Activated CD4-positive, alpha-beta T cell treated with anti-CD3 and anti-CD28 coated beads for 24 hours (primary cell): ENCODE measurements at places on chromosomes 11 and 22.
A peak's percentile ranks its signal among the peaks of the same experiment; 100 is the strongest.

GRCh38 chr11:130278745-130279144 is 36.0 kb downstream of the ZBTB44 start:
- no peak for DNase-seq

GRCh38 chr11:12556155-12556554 is 118.1 kb upstream of the TEAD1 start:
- no peak for DNase-seq

GRCh38 chr22:20213833-20214708 is 54.0 kb downstream of the RTN4R start:
- no peak for DNase-seq

- no peak for DNase-seq
Observed at GRCh38 chr11:7220636-7221035, 31.1 kb upstream of the SYT9 start.

DNA sequence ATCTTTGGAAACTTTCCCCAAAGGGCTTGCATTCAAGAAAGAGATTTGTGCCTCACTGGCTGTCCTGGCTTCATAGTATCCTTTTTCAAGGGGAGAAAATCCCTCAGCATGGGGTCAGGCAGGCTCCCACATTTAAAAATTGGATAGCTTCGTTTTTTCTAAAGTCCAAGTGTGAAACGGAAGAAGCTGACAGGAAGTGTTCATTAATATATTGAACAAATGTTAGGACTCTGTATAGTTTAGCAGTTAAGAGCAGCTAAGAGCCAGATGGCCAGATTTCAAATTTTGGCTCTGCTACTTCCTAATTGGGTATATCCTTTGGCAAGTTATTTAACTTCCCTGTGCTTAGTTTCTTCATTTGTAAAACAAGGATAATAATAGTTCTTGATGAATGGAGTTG is 354.9 kb upstream of the FAT3 start:
- no peak for DNase-seq

DNA sequence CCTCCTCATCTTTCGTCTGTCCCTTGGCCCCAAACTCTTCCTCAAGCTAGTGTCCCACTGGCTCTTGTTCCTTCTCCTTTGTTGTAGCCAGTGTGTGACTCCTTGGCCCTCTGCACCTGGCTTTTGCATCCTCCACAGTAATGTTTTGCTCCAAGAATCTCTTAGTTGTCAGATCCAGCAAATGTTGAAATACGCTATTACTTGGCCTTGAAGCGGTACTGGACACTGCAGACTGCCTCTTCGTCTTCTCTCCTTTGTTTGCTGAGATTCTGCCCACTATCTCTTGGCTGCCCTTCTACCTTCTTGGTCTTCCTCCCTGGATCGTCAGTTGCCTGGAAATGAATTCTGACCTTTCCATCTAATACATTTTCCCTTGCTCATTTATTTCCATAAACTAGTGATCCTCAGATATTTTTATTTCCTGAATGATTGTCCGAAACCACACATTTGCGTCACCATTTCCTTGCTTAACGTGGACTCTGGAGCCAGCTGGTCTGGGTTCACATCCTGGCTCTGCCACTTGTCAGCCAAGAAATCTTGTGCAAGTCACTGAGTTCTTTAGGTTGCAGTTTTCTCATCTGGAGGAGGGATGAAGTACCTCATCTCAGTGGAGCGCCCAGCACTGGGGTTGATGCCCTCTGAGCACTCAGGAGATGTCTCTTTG is 113.6 kb downstream of the LDLRAD3 start:
- no peak for DNase-seq

DNA sequence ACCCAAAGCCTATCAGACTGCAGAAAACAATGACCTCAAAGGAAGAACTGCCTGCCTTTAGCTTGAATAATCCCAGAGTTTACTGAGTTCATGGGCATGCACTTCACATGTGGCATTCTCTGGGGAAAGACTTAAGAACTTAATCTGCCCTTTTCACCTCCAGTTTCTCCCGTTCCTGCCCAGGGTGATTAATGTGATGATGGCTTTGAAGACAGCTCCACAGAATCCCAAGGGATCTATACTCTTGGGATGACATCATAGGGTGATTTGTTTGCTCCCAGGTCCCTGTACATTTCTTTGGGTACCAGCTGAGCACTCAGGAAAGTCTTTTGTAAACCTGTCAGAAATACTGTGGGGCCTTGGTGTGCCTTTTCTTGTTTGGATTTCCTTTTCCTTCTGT is 14.0 kb downstream of the FJX1 start:
- DNase-seq = no peak

DNA sequence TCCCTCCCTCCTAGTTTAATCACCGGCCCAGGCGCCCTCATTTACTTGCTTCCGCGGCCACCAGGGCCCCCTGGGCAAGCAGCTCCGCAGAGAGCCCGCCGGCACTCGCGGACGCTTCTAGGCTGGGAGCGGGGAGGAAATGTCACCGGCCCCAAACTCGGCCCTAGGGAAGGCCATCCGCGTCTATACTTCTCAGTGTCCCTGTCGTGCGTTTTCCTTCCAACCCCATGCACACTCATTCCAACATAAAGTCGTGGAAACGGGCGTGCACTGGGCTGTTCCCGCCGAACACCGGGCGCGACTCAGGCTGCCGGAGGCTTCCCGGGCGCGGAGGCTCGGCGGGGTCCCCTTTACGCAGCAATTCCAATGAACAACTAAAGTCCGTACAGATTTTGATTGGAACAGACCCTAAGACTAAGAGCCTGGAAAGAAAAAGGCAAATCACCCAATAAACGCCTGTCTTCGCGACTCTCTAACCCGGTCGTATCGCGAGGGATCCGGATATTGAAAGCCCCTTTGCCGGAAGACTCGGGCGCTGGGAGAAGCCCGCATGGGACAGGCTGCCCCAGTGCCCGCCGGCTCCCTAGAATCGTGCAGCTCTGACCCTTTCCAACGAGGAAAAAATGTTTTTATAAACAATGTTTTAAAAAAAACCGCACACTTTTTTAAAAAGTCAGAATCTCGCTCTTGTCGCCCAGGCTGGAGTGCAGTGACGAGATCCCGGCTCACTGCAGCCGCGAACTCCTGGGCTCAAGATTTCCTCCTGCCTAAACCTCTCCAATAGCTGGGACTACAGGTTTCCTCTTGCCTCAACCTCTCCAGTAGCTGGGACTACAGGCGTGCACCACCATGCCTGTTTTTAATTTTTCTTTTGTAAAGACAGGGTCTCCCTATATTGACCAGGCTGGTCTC is 1.3 kb upstream of the BARX2 start:
- DNase-seq = no peak

- DNase-seq = no peak
Observed at GRCh38 chr11:112968941-112969713, 7.9 kb downstream of the NCAM1 start.

- DNase-seq = no peak
Observed at GRCh38 chr11:59195586-59195985, 17.1 kb downstream of the MPEG1 start.

DNA sequence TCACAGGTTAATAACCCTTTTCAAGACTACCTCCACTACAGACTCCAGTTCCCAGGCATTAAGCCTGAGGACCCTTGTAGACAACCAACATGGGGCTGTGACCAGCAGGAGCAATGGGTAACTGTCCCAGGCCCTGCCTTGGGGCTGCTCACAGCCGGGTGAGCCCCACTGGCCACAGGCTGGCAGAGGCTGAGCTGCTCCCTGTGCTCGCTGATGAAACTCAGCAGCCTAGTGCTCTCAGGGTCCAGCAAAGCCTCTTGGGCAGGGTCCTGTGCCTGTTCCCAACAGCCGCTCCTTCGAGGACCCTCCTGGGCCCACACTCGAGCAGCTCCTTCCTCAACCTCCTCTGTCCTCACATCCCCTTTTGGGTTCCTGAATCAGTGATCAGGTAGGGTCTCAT is 99.8 kb downstream of the VPREB1 start:
- no peak for DNase-seq

DNA sequence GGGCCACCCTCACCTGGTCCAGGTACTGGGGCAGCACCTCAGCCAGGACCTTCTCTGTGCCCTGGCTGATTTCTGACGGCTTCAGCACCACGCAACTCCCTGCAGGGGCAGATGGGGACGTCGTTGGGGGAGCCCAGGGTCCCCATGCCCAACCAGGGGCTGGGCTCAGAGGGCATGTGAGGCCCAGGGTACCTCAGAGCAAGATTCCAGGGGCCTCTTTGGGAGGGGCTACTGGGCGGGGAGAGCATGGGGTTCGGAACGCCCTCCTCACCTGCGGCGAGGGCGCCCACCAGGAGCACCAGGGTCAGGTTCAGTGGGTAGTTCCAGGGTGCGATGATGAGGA is 8.1 kb downstream of the ALDH3B2 start:
- no peak for DNase-seq

GRCh38 chr11:760236-760635 is 13.0 kb downstream of the TALDO1 start:
- no peak for DNase-seq

DNA sequence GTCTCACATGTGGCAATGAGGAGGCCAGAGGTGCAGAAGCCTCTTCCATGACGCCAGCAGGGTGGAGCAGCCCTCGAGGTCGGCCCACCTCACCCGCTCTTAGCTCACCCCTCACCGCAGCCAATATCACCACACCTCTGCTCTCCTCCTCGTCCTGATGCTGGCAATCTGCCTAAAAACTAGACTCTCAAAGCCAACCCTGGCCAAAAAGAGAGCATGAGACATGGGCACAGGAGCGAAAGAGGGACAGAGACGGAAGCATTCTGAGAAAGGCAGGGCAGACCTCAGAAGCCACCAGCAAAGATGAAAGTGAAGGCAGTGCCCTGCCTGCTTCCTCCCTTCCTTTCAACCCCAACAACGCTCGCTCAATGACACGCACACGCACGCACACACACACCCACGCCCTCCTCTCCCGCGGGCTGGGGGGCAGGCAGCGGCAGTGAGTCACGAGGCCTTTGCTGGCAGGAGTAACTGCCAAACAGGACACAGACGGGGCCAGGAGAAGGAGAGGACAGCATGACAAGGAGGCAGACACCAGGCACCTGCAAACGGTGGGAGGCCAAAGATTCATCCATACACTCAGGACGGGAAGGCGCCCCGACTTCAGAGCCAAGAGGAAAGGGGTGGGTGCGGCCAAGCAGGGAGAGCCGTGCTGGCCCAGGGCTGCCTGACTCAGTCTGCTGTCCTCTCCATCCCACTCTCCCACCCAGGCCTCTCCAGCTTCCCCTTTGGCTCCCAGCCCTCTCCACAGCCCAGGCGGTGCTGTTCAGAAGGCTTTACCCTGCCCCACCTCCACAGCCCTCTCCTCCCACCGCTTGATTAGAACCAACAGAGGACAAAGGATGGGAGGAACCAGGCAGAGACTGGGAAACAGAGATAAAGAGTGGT is 11.4 kb downstream of the IGSF9B start:
- peak; percentile 72 for DNase-seq

DNA sequence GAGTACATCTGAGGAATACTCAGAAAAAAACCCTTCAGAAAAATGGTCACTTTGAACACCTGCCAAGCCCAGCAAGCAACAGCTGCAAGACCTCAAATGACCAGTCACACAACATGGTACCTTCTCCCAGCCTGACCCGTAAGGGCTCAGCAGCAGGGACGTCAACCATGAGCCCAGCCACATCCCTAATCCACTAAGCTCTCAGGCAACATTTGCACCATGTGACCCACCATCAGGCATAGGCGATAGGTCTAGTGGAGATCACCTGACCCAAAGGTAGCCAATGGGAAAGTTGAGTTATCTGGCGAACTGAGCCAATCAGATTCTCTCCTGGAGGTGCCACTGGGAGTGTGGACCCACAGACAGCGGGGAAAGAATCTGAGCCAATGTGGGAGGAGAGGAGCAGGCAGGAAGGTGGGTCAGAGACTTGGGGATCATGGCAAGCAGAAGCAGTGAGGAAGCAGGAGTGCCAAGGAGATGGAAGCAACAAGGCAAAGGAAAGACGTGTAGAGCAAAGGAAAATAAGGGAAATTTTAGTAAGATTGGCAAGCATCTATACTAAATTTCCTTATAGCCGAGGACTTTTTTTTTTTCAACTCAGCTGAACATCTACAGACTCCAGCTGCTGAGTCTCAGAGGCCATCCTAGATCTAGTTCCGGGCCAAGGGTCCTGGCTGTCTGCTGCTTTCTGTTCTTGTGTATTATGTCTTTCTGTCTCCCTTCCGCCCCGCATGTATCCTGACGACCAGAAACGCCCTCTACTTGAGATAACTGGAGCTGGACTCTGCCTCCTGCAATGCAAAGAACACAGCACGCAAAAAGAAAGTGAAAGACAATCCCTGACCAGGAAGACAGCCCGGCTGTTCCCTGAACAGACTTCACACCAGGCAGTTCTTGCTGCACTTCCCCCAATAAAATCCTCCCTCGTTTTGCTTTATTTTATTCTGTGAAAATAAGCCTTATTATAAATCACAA is 11.0 kb upstream of the PLAAT2 start:
- no peak for DNase-seq

- no peak for DNase-seq
Observed at GRCh38 chr11:15747671-15748070, 608.7 kb downstream of the SOX6 start.

DNA sequence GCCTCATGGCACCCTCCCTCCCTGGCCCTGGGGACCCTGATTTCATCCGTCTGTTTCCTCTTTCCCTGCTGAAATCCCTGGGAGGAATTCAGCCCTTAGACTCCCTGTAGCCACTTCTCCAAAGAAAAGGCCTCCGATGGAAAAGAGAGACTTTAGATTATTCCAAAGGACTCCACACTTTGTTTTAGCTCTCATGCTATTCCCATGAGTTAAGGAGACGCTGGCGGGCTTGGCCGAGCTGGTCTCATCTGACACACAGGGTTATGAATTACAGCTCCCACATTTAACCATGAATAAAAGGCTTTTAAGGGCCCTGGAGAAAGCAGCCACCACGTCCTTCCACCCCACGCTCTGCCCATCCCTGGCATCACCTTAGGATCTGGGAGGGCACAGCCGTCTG is 57.0 kb downstream of the ANO1 start:
- no peak for DNase-seq

DNA sequence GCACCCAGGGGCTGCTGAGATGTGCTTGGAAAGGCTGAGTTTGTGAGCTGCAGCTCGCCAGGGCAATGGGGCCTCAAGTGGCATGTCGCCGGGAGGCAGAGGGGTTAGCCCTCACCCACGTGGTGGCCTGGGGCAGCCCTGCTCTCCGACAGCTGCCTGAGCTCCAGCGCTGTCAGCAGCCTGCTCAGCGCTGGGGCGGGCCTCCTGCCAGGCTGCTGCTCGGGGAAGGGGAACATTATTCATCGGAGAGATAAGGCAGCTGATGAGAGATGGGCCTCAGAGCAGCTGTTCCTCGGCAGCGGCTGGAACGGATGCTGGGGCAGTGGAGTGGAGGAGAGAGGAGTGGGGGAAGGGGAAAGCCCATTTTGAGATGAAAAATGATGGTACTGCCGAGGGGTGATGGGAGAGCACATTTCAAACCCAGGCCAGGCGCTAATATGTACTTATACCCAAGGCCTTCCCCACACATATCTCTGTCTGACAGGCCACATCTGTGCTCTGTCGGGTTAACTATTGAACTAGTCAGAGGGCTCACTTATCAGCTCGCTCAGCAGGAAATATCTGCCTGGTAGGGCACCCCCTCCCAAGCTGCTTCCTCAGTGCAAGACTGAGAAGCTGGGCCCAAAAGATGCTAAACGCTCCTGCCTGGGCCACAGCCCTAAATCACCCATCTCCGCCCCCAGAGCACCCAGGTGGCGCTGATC is 79.5 kb downstream of the TIMP3 start:
- DNase-seq = no peak

- peak; percentile 31 for DNase-seq
Observed at GRCh38 chr11:63813563-63814382, 517 bp downstream of the SPINDOC start.
